ENCODE measurements at places on chromosomes 11 and 22. TPM values are rescaled to one million over a fixed set of nuclear protein-coding genes. Genes with fewer than 3 reads are reported as not detected.

GRCh38 chr11:130146796-130147195, 12.8 kb upstream of the ST14 start:
- no peak for DNase-seq

DNA sequence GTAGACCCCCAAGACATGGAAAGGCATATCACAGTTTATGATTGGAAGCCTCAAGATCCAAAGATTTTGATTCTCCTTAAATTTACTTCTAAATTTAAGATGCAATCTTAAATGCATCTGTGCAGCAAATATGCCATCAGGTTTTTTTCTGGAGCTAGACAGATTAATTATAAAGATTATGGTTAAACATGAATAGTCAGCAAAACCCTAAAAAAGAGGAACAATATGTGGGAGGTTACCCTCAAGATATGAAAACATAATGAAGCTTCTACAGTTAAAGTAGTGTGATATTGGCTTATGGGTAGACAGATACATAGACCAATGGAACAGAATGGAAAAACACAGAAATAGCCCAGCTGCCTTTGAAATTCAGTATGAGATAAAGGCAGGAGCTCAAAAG, 31.7 kb downstream of the OR8B12 start:
- DNase-seq, result no peak

The NCAM1 gene
- 1.6 TPM for total RNA-seq

The APOBEC3C gene
- 7.0 TPM for total RNA-seq

DNA sequence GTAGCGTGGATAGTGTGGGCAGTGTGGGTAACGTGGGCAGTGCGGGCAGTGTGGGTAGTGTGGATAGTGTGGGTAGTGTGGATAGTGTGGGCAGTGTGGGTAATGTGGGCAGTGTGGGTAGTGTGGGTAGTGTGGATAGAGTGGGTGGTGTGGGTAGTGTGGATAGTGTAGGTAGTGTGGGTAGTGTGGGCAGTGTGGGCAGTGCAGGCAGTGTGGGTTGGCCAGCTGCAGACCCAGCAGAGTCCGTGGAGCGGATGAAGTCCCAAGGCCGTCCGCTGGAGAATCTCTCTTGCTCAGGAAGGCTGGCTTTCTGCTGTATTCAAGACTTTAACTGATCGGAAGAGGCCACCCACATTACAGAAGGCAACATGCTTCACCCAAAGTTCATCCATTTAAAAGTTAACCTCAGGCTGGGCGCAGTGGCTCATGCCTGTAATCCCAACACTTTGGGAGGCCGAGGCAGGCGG, 26.1 kb upstream of the KRTAP5-6 start:
- no peak for DNase-seq

The CHRNA10 gene
- 0.58 TPM for total RNA-seq

DNA sequence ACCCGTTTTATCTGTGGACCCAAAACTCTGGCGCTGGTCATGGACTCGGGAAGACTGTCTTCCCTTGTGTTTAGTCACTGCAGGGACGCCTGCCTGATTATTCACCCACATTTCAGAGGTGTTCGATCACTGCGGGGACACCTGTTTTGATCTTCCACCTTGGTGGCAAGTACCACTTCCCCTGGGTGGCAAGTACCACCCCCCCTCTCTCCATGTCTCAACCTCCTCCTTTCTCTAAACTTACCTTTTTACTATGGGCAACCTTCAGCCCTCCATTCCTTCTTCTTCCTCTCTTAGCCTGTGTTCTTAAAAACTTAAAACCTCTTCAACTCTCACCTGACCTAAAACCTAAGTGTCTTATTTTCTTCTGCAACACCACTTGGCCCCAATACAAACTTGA, 1.9 kb upstream of the NDUFC2 start:
- DNase-seq, result no peak
